ENCODE measurements at places on chromosomes 4 and X.

DNA sequence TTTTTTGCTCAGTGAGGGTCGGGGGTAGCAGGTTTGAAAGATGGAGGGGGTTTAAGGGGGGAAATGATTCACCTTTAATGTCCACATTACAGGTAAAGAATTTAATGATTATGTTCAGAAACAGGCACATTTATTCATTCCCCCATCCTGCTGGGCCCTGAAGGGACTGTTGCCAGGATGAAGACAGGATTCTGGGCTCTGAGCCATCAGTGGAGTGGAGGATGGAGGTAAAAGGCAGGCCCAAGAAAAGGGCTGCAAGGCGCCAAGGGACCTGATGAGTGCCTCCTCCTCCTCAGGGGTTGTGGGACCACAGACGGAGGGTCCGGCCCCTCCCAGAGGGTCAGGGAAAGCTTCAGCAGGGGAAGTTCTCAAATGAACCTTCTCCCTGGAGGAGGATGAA is 40.4 kb upstream of the PROM1 start:
- DNase-seq = no peak

DNA sequence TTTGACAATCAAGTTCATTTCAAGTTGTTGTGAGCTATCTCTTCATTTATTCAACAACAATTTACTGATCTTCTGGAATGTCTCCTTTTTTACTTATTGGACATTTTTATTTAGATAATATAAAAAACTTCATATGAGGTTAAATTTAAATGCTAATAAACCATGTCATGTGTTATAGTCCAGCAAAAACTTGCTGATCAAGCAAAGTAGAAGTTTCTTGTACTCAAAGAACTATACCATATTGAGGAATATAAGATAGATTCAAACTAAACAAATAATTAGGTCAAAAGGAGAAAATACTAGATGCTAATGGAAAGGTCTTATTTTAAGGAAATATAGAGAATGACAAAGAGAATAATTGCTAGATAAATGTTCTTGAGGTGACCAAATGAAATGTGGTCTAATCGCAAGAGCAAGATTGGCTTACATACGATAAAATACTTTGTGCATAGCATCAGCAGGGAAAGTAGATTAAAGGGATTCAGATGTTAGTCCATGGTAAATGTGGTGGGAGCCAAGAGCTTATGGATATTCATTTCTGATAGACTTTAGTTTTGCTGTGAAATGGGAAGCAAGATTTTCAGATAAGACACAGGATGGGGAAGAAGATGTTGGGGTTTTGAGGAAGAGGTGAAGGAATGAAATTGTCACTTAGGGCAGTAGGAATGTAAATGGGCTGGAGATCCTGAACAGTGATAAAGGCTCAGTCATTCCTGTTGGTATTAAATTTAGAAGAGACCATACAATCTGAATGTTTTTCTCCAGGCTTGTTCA is 229.5 kb downstream of the MAPK10 start:
- no peak for DNase-seq

DNA sequence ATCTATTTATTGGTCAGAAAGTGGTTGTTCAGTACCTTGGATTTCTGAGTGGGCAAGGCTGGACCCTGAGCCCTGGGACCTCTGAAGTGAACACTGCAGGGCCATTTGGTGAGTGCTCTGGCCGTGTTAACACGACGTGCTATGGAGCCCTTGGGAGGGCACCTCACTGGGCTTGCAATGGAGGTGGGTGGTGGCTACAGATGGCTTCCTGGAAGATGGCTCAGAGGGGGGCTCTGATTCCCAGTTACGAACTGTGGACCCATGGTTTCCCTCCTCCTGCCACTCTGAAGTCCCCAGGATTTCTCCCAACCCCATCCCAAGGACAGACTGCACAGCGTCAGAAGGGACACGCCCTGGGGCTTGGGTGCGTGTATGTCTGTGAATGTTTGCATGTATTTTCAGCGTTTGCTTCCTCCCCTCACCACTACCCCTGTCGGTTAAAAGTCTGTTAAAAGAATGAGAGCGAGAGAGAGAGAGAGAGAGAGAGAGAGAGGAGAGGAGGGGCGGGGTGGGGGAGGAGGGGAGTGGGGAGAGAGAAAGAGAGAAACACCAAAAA is 3.7 kb upstream of the RHOH start:
- DNase-seq = no peak

DNA sequence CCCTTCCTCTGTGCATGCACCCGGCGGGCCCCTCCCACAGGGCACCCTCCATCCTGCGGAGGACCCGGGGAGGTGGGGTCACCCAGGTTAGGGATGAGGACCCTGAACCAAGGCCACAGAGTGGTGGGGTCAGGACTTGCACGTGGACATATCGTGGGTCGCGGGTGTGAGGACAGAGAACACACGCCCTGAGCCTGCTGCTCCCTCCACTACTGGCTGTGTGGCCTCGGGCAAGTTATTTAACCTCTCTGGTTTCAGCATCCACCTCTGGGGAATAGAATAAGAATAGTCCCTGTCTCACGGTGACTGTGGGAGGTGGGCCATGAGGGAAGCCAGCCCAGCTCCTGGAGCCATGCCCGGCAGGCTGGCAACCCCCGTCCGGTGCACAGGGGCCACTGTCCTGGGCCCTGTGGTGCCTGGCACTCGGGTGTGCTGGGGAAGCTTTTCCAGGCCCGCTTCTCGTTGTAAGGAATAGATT is 5.1 kb downstream of the PSAPL1 start:
- DNase-seq = no peak

GRCh38 chr4:18202486-18202885 is 180.9 kb upstream of the LCORL start:
- DNase-seq = no peak

DNA sequence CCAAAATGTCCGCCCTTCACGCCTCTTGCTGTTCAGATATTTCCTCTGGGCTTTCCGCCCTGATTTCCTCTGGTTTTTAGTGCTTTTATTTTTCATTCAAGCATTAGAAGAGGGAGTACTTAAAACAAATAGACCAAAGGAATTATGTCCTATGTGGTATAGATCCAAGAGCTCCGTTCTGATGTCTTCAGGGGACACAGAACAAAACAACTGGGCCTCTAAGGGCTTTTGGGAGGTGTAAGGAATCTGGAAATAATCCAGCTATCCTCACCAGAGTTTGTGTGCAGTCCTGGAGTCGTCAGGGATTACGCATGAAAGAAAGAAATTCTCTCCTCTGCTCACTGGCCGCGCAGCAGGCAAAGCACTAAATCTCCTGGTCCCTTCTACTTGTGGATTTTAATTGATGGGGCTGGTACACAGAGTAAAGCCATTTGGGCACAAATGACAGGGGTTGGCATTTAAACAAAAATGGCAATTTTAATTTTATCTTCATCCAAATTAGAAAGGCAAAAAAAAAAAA is 999.2 kb downstream of the ADGRL3 start:
- no peak for DNase-seq

DNA sequence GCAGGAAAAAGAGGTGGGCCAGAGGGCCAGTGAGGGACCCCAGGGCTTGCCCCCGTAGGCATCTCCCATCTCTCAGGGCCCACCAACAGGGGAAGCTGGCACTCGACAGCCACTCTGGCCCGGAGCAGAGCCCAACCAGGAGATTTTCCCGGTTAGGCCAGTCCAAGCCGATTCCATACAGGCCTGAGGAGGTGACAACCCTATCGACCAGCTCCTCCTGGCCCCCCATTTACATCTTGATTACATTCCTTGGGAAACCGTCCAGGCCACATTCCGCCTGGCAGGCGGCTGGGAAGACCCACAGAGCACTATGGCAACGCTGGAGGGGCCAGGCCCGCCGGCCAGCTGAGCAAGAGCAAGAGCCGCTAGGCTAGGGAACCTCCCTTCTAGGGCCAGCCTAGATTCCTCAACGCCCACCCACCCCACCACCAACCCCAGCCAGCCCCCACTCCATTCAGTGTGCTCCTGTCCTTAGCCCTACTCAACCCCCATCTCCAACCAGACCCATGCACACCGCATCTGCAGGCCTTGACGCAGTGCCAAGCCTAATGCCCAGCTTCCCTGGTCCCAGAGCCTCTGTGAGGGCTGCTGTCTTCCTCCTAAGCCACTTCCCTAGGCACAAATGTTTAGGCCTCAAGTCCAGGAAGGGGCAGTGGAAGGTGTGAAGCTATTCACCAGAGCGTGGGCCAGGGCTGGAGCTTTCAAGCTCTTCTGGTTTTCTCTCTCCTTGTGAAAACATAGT is 161.2 kb downstream of the EFNB1 start:
- DNase-seq = no peak

DNA sequence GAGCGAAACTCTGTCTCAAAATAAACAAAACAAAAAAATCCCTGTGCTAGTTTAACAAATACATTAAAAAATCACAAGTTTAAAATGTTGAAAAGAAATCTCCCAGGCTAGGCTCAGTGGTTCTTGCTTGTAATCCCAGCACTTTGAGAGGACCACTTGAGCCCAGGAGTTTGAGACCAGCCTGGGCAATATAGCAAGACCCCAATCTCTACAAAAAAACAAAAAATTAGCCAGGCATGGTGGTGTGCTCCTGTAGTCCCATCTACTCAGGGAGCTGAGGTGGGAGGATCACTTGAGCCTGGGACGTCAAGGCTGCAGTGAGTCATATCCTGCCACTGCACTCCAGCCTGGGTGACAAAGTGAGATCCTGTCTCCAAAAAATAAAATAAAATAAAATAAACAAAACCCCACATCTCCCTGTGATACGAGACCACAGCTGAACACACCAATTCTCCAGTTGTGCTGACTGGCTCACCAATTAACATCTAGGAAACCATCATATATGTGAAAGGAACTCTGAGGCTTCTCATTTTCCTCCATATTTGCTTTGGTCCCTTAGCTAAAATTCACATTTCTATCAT is 7.3 kb downstream of the RPS4X start:
- DNase-seq = no peak

DNA sequence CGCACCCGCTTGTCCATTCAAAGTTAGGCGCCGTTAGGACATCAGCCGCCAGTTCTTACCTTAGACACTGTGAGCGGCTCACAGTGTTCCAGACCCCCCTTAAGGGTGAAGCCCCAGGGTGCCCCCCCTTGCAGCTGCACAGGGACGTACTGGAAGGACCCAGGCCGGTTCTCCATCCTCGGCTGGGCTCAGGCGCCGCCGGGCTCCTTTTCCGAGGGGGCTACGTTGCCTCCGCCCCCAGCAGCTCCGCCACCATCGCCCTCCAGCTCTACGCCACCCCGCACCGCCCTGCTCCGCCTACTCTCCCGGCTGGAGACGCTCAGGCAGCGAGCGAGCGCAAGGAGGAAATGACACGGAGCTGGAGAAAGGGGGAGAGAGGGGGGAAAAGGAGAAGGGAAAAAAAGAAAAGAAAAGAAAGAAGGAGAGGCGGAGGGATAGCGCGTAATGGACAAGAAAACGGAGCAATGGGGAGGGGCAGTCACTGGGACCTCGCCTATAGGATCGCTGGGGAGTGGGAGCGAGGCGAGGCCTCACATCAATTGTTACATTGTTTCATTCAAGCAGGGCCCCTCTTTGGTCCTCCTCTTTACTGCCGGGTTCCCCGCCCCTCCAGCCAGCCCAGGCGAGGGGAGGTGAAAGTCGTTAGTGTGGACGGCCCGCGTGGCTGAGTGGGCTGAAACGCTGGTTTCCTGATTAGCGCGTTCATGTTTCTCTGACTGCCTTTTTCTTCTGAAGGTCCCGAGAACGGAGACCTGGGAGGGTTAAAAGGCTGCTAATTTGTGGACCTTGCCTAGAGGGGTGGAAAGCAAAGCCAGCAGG is at the start of gene SHROOM4:
Gene SHROOM4 (minus strand): TSS at position 352 of the 819 bp plus-strand sequence. CDS start 176 bp downstream, at position 176.
- DNase-seq = no peak

GRCh38 chr4:14333616-14334015 is 668.7 kb upstream of the CPEB2 start:
- no peak for DNase-seq

DNA sequence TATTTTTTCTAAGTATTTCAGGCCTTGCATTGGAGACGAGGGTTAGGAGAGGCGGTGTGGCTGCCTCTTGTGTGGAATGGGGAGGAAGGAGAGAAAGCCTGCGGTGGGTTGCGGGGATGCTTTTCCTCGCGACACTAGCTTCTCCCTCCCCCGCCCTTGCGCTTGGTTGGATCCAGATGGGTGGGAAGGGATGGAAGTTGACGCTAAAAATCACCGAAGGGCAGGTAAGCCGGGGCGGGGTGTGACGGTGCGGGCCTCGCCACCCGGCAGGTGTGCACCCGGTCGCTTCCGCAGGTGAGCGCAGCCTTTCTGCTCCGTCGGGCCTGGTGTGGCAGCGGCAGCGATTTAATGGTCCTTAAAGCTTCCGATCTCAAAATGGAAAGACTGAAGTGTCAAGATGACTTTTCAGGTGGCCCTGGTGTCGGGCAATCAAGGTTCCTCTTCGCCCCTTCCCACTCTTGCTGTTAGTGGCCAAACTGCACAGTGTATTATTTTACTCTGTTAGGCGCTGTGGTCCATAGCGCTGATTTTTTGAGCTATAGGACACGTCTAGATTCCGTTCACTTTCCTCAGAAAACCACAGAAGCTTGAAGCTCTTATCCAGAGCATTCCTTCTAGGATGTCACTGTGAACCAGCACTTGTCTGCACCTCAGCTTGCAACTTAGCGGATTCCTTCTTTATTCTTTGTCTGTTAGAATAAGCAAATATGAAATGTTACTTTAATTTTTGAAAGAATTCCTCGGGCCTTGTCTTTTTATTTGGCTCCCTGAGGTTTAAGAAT is 765 bp downstream of the ENOPH1 start:
- no peak for DNase-seq

DNA sequence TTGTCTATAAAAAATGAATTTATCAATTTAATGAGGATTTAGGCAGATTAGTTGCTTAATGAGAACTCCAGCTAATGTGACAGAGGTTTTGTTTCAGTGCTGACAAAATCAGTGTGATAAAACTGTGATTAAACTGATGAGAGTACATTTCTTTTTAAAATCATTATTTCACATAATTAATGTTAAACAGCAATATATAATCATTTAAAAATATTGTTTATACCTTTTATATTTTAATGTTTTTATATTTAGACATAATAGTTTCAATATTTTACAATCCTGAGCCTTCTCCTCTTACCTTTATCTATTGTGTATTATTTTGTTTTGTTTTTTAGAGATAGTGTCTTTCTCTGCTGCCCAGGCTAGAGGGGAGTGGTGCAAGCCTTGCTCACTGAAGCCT is 47.1 kb upstream of the MAB21L2 start:
- DNase-seq = no peak

GRCh38 chr4:82748810-82749470 is 49.7 kb downstream of the SCD5 start:
- no peak for DNase-seq

DNA sequence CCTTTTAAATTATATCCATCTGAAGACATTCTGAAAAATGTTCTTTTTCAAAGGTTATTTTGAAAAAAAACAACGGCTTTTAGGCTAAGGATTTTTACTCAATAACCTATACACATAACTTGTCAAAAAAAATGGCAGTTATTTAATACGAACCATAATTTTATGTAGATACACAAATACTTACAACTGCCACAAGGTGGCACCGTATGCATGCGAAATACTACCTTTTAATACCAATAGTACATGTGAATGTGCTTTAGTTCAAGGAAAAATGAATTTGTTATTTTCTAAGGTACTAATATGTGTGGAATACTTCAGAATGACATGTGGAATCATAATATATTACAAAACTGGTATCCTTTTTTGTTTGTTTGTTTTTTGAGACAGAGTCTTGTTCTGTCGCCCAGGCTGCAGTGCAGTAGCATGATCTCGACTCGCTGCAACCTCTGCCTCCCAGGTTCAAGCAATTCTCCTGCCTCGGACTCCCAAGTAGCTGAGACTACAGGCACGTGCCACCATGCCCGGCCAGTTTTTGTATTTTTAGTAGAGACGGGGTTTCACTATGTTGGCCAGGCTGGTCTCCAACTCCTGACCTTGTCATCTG is 4.6 kb upstream of the MAD2L1 start:
- no peak for DNase-seq

- no peak for DNase-seq
Measured at GRCh38 chr4:142558851-142559250, 287.2 kb downstream of the INPP4B start.

GRCh38 chr4:168218645-168219044 is 99.9 kb downstream of the DDX60 start:
- no peak for DNase-seq

GRCh38 chrX:34764852-34765361 is 107.8 kb upstream of the TMEM47 start:
- DNase-seq = no peak

Measured in GM12878 (cell line).